Activated CD4-positive, alpha-beta T cell treated with anti-CD3 and anti-CD28 coated beads for 24 hours (primary cell): ENCODE measurements at places on chromosomes 1 and 21.

DNA sequence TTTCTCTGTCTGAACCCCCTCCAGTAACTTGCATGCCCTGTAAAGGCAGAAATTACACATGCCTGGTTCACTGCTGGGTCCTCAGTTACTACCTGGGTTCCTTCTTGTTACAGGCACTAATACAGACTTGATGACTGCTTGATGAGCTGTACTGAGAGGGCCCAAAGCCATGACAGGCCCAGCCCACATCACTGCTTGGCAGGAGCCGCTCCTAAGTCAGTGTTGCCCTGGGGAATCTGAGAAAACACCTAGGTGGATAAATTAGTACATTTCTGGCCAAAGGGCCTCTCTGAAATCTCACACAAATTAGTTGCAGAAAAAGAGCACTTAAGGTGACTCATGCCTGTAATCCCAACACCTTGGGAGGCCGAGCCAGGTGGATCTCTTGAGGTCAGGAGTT, 37.8 kb upstream of the IRF2BP2 start:
- DNase-seq, result no peak

DNA sequence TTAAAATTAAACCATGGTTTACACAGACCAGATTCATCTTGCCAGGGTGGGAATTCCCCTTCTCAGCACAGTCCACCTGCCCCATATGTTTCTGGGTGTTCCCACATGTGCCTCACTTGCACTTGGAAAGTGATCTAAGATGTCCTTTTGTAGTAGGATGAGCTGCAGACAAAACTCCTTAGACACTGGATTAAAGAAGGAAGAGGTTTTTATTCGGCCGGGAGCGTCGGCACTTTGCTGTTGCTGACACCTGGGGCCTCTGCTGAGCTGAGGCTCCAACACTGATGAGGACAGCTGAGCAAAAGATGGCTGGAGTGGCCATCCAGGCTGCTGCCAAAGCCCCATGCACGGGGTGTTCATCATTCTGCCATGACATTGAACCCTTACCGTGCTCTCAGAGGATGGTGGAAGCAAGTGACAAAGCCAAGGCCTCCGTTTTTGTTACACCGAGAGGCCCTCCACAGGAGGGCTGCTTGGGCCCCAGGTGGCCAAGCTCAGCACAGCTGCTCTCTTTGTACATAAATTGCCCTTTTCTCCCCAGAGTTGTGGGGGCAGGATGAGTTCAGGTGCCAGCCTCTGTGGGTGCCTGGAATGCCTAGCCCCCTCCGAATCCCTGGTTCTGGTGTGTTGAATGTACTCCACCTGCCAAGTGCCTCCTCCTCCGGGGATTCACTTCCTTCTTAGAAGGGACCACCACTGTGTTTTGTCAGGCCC, 7.3 kb upstream of the ACOT11 start:
- no peak for DNase-seq

DNA sequence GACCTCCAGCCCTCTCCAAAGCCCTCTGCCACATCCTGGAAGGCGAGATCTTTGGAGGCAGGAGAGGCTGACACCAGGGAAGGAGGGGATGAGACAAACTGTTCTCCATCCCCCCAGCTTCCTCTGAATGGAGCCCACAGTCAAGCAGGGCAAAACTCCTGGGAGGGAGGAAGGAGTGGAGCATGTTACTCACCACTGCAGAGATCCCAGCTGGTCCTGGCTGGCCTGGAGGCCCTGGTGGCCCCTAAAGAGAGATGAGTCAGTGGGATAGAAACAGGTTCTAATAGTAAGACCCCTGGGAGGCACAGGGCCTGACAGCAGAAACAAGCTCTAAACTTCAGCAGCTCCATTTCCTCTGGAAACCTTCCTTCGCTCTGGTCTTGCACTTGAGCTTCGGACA, 14.0 kb upstream of the PEF1 start:
- no peak for DNase-seq

DNA sequence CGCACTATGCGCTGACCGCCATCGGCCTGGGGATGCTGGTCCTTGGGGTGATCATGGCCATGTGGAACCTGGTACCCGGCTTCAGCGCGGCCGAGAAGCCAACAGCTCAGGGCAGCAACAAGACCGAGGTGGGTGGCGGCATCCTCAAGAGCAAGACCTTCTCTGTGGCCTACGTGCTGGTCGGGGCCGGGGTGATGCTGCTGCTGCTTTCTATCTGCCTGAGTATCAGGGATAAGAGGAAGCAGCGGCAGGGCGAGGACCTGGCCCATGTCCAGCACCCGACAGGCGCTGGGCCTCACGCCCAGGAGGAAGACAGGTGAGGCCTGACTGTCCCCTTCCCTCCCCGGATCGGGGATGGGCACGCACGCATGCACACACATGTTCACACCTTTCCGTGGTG, 31.9 kb upstream of the FHAD1 start:
- DNase-seq, result no peak

DNA sequence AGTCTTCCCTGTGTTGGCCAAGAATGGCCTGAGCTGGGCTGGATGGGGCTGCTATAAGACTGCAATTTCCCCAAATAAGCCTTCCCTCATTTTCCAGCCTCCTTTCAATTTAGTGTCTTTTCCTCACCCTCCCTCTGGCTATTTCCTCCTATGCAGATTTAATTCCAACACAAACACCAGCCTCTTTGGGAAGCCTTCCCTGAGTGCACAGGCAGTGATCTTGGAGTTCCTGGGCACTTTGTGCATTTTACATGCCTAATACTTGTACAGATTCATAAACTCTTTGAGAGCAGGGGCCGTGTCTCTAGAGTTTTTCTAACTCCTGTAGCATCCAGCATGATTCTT, 91.1 kb upstream of the TLR5 start:
- DNase-seq, result no peak

DNA sequence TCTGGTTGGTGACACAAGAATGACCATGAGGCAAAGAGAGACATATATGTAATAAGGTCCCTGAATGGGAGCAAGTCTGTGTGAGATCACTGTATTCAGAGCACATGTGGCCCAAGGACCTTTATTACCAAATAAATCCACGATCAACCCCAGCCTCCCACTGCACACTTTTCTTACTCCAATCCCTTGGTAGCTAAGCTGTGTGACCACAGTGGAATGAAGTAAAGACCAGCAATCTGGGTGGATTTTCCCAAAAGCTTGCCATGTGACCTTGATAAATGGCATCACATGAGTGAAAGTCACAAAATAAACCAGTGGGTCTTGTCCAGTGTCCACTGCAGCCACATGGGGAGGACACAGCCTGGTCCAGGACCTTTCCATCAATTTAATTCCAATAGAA, 36.7 kb upstream of the TLR5 start:
- DNase-seq, result no peak

DNA sequence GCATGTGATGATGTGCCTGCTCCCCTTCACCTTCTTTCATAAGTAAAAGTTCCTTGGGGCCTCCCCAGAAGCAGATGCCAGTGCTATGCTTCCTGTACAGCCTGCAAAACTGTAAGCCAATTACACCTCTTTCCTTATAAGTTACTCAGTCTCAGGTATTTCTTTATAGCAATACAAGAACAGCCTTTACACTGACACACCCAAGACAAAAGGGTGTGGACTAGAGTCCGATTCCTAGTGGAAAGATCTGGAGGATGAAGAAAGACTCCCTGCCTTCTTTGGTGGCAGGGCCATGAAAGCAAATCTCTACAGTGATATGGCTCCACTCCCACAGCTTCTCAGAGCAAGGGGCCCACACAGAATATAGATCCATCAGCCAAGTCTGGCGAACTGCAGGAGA, 209.7 kb upstream of the ST6GALNAC5 start:
- no peak for DNase-seq

GRCh38 chr21:29297483-29298347, 1.0 kb upstream of the BACH1 start:
- no peak for DNase-seq

GRCh38 chr1:118659646-118660045, 328.5 kb downstream of the TBX15 start:
- DNase-seq, result no peak

DNA sequence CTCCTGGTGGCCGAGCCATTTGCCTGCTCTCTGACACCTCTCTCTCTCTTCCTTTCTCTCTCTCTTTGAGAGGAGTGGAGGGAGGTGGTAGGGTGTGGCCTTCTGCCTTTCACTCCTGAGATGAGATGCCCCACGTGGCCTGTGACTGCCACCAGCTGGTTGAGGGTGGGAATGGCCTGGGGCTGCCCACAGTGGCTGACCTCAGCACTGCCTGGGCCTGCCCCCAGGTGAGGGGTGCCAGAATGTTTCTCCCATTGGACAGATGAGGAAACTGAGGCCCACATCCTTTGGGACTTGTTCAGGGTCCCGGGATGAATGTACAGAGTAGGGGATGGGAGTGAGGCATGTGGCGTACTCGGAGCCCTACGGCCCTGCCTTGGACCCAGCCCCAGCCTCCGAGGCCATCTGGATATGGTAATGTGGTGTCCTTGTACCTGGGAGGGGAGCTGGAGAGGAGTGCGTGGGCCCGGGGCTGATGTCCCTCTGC, 12.7 kb upstream of the C1orf167 start:
- peak; percentile 44 for DNase-seq
